ENCODE measurements at places on chromosomes 4 and X.
A peak's percentile ranks its signal among the peaks of the same experiment; 100 is the strongest.

- peak; percentile 81 for DNase-seq
These were observed 430 bp downstream of the HDAC6 start for GRCh38 chrX:48802089-48802904.

DNA sequence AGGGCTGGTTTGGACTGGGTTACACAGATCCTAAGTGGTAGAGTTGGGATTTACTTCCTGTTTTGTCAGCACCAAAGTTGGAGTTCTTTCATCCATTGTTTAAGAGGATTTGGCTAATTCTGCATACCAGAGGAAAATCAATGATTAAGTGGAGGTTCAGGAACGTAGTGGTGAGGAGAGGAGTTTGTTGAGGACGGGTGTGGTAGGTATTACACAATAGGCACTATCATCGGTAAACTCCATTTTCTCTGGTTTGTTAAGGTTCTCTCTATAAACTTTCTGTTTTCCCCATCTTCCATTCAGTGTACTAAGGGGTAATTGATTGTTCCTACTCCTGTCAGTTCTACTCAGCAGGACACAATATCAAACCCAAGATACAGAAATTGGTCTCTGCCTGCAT is 107.5 kb upstream of the VCX2 start:
- no peak for DNase-seq

GRCh38 chr4:127708985-127709384 is 21.2 kb upstream of the SLC25A31 start:
- no peak for DNase-seq

- DNase-seq = no peak
These were observed 172.0 kb downstream of the CFAP299 start for GRCh38 chr4:80507507-80507906.
